Activated naive CD8-positive, alpha-beta T cell treated with anti-CD3 and anti-CD28 coated beads, Interleukin-2, amount 10 ng/mL, durations not matched to agents 7 days and 5 days (primary cell): ENCODE measurements at places on chromosomes 1 and 21. TPM values are rescaled to one million over a fixed set of nuclear protein-coding genes. Genes with fewer than 3 reads are reported as not detected.

CTSE gene
- not detected for total RNA-seq

DNM3 gene
- total RNA-seq, result 2.4 TPM

GRCh38 chr1:89945852-89946476, 48.9 kb upstream of the ZNF326 start:
- no peak for DNase-seq

DNA sequence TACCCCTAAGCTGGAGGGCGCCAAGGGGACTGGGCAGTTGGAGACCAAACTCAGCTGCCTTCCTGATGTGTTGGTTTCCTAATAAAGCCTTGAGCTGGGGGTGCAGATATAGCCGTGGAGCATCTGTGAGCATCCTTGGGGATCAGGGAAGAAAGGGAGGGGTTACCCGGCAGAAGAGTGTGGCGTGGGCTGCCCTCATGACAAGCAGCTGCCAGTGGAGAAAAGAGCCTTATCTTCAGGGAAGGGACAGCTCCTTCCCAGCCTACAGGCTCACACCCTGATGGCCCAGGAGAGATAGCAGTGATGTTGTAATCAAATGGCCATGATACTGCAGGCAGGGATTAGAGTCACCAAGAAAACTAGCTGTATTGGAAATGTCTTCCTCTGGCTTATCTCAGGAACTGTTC, 10.8 kb upstream of the NFASC start:
- no peak for DNase-seq

AMIGO1 gene
- total RNA-seq, result 9.4 TPM

DNA sequence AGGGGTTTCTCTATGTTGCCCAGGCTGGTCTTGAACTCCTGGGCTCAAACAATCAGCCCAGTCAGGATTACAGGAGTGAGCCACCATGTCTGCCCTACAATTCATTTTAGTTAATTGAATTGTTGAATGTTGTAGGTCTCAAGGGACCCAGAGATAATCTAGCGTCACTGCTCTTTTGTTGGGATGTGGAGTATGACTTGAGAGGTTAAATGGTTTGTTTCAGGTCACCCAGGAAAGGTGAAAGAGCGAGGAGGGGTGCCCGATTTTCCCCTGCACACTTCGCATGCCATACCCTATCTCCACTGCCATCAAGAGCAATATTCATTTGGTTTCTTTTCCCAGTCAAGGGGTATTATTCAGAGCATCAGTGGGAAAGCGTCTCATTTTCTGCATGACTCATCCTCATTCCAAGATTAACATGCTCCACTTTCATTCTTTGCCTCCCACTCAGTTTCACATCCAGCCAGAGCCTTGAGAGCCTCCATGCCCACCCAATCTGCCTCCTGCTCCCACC, 13.1 kb upstream of the SLC30A1 start:
- no peak for DNase-seq
